ENCODE measurements at places on chromosomes 11 and 22.

- DNase-seq: no peak
Measured at GRCh38 chr11:109851780-109852390, 241.3 kb upstream of the ZC3H12C start.

- no peak for DNase-seq
Measured at GRCh38 chr11:35623621-35624168, 5.4 kb downstream of the FJX1 start.

- no peak for DNase-seq
Measured at GRCh38 chr11:100930185-100930778, 199.3 kb downstream of the PGR start.

GRCh38 chr11:22666688-22667439 lies 453 bp downstream of the GAS2 start:
- DNase-seq: no peak

- DNase-seq: no peak
Measured at GRCh38 chr11:86303257-86303656, 1.2 kb downstream of the HIKESHI start.

DNA sequence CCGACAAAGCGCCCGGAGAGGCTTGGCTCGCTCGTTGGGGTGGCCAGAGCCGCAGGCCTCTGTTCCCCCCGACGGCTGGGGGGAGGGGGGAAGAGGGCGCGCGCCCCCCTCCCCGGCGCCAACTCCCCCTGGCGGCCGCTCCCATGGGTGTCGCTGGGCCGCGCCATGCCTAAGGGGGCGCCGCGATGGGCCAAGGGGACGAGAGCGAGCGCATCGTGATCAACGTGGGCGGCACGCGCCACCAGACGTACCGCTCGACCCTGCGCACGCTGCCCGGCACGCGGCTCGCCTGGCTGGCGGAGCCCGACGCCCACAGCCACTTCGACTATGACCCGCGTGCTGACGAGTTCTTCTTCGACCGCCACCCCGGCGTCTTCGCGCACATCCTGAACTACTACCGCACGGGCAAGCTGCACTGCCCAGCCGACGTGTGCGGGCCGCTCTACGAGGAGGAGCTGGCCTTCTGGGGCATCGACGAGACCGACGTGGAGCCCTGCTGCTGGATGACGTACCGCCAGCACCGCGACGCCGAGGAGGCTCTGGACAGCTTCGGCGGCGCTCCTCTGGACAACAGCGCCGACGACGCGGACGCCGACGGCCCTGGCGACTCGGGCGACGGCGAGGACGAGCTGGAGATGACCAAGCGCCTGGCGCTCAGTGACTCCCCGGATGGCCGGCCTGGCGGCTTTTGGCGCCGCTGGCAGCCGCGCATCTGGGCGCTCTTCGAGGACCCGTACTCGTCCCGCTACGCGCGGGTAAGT lies 1.4 kb downstream of the KCNC1 start:
- no peak for DNase-seq

GRCh38 chr11:92758241-92758780 lies 211.1 kb upstream of the MTNR1B start:
- no peak for DNase-seq

- no peak for DNase-seq
Measured at GRCh38 chr11:95698676-95699557, 90.7 kb downstream of the FAM76B start.

GRCh38 chr22:28969401-28970168 lies 86.2 kb downstream of the ZNRF3 start:
- DNase-seq: no peak

DNA sequence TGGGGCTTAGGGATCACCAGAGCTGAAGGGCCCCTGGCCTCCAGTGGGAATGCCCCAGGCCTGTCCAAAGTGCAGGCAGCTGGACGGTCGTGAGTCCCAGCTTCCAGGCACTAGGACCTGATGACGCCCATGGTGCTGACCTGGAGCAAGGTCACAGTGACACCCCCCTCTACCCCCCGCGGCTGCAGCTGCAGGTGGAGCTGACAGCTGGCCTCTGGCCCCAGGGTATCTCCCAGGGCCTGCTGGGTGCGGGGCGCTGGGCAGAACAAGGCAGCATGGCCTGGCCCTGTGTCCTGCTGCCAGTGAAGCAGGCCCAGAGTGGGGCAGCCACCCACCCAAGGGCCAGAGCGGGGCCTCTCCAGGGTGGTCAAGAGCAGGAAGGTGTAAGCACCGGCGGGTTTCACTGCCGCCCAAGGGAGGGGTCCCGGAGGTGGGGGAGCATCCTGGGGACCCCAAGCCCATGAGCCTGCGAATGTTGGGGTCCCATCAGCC lies 553 bp upstream of the TCIRG1 start:
- DNase-seq: no peak

DNA sequence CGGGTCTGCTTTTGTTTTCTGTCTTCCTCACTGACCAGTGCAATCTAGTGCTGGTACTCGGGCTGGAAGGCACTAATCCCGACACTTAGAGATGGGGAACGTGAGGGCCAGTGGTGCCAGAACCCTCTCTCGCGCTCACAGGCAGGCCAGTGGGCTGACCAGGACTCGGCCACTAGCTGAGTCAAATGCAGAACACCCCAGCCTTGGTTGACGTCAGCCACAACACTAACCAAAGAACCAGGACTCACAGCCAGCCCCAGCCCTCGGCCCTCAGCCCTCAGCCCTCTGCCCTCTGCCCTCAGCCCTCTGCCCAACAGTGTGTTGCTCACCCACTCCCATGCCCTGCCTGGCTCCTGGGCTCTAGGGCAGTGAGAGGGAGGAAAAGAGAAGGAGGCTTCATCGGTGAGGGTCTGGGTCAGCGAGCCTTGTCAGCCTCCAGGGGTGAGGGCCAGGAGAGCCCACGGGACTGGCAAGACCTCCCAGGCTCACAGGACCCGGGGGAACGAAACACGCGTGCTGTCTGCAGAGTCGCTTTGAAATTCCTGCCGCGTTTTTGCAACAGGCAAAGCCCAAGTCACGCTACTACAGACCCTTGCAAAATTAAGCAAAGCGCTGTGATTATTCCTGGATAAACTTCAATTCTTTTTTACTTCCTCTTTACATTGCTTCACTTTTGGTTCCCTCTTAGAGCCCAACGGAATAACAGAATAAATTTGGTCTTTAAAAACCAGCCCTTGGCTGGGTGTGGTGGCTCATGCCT lies 27.5 kb downstream of the KIAA0930 start:
- no peak for DNase-seq

DNA sequence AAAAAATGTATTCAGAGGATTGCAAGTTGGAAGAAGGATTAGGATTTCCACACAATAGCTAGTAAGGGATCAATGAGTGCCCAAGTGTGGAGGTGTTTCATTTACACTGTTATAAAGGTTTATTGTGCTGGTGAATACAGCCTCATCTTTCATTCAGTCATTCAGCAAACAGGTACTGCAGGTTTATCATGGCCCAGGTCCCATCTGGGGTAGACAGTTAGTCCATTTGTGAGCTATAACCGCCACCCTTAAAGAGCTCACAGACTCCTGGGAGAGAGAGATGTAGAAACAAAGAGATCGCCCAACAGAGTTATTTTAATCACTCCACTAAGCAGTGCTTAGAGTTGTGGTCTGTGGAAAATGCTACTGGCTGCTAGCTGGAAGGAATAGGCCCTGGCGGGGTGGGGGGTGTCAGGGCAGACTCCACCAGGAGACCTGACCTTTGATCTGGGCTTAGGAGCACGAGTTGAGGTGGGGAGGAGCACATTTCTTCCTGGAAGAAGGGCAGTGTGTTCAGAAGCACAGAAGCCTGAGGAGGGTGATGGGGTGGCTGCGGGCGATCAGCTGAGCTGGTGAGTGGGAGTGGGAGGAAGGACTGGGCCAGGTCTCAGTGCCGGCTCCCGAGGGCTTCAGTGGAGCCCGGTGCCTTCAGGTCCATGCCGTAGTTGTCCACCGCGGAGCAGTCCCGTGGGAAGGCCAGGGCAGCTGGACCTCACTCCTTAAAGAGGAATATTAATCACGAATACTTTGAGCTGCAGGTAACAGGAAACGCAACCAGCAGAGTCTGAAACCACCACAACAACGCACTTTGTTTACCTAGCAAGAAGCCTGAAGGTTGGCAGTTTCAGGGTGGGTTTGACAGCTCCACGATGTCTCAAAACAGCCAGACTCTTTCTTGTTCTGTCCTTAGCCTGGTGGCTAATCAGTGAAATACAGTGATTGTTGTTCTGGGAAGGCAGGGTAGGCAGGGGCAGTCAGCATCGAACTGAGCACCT lies 11.2 kb downstream of the TOM1 start:
- DNase-seq: no peak

DNA sequence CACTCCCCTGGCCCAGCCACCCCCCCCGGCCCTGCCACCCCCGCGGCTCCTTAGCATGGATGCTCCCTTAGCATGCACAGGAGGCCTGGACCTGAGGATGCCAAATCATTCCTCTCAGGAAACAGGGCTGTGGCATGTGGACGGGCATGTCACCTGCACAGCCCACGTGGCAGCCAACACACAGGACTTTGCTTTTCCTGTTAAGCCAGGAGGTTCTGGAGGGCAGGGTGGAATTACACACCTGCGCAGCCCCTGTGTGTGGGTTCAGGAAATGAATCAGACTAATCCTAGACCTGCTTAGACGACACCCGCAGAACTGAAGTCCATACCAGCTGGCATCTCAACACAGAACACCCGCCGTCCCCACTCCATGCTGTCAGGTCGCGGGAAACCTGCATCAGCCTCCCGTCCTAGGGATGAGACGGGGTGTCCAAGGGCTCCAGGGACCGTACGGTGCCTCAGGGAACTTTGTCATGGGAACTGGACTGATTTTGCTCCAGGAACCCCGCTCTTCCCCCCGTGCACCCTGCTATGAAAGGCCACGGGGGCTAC lies 10.2 kb downstream of the CERK start:
- no peak for DNase-seq

DNA sequence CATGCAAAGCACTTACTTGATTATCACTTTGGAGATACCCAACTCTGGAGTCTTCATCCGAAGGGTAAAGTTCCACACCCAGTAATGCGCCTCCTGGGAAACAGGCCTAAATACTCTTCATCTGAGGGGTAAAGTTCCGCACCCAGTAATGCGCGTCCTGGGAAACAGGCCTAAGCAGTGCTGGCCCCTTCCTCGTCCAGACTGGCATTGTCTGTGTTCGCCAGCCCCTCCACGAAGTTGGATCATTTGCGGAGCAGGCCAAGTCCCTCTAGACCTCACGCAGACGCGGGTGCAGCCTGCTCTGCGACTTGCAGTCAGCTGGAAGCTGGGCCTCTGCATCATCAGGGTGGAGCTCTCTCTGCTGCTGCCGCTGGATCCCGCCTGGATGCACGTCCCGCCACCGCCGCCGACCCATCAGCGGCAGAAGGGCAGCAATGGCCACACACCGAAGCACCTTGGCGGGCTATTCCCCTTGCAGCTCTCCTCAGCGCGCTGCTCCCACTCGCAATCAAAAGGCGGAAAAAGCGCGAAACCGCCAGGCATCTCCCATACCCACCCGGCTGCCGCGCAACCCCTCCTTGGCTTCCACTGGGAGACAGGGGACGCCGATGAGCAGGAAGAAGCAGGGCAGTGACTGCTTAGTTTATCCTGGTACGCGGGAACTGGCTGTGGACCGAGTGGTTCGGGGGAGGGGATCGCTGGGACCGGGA lies 34.1 kb upstream of the GLYATL1 start:
- no peak for DNase-seq
